Activated CD8-positive, alpha-beta memory T cell treated with anti-CD3 and anti-CD28 coated beads for 1 hour (primary cell): ENCODE measurements at places on chromosomes 11 and 22.

DNA sequence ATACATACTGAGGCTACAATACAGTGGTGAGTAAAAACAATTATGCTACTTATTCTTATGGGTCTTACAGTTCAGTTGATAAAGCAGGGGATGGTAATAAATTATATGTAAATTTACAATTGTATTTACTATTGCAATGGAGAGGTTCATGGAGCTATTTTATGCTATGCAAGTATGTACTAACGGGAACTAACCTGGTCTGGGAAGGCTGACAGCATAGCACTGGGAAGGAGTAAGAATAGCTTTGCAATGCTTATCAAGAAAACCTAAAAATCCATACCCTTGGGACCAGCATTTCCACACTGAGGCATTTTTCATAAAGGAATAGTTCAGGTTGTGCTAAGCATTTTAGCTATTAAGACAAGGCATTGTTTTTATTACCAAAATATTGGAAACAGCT, 700.6 kb downstream of the NELL1 start:
- no peak for DNase-seq

GRCh38 chr22:38872831-38873248, 824 bp upstream of the CBX6 start:
- no peak for DNase-seq

DNA sequence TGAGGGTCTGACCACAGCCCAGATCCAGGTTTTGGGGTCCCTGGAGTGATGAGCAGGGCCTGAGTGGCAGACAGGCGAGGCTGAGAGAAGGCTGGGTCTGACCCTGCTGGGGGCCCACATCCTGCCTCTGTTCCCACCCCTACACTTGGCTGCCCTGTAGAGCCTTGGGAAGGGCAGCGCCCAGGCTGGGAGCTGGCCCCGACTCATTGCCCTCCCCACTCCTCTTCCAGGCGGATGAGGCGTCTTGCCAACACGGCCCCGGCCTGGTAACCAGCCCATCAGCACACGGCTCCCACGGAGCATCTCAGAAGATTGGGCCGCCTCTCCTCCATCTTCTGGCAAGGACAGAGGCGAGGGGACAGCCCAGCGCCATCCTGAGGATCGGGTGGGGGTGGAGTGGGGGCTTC, 4.9 kb downstream of the DERL3 start:
- DNase-seq: no peak

DNA sequence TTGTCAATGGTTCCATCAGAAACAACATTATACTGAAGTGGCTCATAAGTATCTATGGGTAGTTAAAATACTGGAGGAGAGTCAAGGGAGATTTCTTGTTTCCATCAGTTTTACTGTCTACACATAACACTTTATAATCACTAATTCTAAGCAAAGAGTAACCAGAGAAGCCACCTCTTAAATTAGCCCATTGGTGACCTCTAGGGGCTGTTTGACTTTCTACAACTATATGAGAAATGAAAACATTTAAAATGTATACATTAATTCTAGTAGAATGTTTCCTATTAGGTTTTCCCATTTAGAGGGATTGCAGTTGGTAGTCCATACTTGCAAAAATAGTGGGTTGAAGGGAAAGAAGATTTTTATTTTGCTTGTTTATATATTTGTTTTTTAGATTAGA, 504.3 kb downstream of the FAM181B start:
- no peak for DNase-seq

DNA sequence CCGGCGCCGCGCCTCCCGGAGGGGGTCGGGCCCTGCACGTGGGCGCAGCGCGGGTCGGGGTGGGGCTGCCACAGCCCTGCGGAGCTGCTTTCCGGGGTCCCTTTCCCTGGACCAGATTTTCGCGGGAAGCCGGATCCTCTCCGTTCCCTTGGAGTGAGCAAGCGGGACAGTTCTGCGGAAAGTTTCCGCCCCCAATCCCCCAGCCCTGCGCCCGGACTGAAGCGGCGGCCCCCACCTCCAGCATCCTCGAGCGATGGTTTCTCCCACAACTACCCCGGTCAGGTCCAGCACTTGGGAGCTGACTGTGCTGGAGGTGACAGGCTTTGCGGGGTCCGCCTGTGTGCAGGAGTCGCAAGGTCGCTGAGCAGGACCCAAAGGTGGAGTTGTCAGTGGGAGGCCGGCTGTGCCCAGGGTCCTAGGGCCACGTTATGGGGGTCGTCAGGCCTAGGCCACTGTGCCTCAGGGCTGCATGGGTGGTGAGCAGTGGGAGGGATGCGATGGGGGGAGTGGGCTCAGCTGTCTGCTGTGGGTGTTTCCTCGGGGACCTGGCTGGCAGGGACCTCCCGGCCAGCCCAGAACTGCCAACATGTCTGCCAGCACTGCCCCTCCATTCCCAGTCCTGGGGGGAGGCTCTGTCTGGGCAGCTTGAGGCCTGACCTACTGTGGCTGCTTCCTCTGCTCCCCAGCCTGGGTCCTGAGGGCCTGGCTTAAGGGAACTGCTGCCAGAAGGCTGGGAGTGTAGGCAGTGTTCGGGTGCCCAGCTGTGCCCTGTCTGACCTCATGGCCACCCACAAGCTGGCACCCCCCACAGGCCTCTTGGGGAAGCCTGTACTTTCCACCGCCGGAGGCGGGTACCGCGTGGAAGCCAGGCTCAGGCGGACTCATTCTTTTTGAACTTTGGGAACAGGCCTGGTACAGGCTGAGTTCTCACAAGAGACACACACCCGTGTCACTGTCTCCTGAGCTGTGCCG, 726 bp downstream of the ST3GAL4 start:
- DNase-seq: no peak

DNA sequence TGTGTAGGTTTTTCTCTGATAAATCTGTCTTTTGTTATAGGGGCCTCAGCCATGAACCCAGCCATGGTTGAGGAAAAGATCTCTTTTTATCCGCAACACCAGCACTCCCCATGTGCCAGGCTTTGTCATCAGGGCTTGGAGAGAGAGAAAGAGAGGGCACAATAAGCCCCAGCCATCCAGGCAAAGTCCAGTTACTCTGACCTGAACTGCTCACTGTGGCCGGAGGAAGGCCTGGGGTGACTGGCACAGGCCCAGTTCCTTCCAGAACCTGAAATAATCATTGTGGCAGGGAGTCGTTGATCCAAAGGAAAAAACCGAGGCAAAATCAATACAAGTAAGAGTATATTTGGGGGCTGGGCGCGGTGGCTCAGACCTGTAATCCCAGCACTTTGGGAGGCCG, 3.9 kb upstream of the ARHGAP8 start:
- no peak for DNase-seq

GRCh38 chr22:30277547-30278344, 11.1 kb upstream of the OSM start:
- DNase-seq: no peak

GRCh38 chr22:24271386-24271854, 789 bp downstream of the SPECC1L start:
- no peak for DNase-seq

DNA sequence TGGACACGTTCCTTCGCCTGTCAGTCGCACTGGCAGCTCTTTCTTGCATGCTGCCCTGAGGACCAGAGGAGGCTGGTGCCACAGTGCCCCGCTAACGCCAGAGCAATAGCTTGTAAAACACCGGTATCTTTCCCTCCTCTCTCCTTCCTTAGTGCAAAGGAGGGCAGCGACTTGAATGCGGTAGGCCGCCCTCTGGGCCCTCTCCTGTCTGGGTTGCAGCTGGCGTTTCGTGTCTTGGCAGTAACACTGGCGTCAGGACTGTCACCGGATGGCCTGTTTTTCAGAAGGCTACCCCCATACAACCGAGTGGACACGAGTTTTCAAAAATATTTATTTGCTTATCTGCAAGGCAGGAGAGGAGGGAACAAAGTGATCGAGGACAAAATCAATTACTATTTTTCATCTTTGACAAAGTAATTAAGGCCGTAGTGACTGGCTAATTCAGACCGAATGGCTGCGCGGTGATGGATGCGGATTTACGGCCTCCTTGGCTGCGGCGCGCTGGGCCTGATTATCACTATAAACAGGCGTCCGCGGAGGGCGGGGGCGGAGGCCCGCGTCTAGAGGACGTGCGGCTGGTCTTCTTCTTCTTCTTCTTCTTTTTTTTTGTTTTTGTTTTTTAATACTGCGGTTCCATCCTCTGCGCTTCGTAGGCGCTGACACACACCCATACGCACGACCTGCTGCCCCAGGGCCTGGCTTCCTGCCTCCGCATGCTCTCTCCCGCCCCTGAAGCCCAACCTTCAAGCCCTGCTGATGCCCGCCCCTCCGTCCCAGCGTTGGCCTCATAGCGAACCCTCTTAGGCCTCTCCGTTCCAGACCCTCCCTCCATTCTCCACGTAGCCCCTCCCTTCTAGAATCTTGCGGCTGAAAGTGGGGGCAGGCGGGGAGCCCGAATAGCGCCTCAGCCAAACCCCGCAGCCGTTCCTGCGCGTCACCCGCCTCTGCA, 2.9 kb upstream of the SLC6A5 start:
- DNase-seq: no peak

GRCh38 chr11:109309153-109309552, 112.8 kb upstream of the C11orf87 start:
- DNase-seq: no peak

DNA sequence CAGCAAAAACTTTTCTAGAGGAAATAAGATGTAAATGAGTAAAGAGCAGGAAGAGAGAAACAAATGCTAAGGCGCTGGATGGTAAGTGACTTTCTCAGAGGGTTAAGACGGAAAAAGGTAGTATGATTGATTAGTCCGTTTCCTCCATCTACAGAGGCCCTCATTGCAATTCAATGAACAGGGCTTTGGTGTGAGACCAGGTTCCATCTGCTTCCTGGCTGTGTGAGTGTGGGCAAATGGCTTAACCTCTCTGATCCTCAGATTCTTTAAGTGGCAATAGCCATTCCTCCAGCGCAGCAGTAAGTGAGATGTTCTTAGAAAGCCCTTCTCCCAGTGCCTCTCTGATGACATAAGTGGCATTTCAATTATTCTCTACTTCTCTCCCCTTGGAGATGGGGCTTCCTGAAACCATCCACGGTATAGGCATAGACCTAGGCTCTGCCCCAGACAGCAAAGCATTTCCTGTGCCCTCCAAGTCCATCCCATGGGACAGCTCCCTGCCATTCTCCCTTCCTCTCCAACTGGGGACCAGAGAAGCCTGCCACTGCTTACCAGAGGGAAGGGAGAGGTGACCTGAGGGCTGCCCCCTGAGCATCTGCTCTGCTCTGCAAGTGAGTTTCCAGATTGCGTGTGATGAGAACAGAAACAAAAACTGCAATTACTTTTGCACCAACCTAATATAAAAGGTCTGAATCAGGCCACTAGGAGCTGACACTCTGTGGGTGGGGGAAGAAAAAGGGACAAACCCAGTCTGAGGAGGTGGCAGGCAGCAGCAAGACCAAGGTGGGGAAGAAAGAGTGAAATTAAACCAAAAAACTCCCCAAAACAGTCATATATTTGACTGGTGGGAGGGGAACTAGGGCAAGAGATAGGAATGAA, 12.7 kb upstream of the CD44 start:
- no peak for DNase-seq

DNA sequence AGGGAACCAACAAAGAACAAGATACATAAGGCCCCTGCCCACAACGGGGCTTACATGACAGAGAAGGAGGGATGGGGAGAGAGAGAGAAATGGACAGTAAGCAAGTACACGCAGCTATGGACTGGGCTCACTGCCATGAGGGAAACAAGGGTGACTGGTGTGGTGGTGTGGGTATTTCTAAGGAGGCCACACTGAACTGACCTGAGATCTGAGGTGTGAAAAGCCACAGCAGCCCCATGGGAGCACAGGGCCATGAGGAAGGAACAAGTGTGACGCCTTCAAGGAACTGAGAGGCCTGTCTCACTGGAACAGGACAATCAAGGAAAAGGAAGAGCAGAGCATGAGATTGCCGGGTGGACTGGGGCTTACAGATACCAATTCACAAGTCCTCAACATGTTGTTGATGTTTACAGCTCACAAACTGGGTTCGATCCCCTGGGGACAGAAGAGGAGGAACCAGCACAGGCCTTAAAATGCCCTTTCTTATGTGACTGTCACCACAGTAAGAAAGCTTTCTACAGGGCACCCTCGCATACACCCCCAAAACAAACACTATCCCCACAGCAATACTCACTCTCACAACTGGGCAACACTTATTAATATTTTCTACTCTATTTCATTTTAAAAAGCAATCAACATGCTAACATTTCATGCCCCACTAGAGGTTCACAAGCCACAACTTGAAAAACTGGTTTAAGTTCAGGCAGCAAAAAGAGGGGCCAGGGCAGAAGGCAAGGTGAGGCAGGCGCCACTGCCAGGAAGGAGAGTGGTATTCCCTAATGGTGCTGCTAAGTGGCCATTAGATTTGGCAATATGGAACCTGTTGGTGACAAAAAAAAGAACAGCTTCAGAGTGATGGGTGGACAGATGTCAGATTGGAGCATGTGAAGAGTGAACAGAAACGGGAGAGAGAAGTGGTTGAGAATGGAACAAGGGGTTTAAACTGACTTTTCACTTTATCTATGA, 39.1 kb downstream of the TCIRG1 start:
- no peak for DNase-seq

DNA sequence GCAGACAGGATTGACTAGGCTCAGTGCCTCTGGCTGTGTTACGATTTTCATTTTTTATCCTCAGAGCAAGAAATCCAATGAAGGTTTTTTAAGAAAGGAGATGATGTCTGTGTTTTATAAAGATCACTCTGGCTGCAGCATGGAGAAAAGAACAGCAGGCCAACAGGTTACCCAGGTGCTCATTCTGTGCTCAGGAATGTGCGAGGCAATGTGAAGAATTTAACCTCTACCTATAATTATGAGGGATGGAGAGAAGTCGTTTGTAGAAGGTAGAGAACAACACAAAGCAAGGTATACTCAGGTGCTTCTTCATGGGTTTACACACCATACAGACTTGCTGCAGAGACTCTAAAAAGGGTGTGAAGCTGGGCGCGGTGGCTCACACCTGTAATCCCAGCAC, 10.0 kb upstream of the RTCB start:
- no peak for DNase-seq

DNA sequence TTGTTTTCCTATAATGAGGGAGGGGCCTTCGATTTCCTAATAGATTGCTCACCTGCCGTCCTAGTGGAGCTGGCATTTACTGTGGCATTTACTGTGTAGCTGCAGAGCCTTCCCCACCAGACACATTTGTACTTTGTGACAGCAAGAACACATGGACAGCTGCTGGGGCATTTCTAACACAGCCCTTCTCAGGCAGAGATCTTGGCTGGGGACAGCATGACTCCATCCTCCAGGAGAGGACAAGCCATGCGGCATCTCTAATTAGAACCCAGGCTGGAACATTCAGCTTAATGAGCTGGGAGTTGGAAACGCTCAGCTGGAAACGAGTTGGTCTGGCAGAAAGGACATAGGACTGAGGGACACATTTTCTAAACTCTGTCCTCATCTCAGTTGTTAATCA, 887.5 kb downstream of the NTM start:
- no peak for DNase-seq
